Stimulated activated CD4-positive, alpha-beta T cell treated with anti-CD3 and anti-CD28 coated beads, Interleukin-12 subunit alpha, Interleukin-12 subunit beta, amount 100 ng/mL, for 4 hours (primary cell): ENCODE measurements at places on chromosomes 6 and 20.
A peak's percentile ranks its signal among the peaks of the same experiment; 100 is the strongest.

- no peak for DNase-seq
Measured at GRCh38 chr6:167005350-167006159, 6.4 kb downstream of the CEP43 start.

- DNase-seq = no peak
Measured at GRCh38 chr20:18263723-18264122, 24.6 kb upstream of the ZNF133 start.

DNA sequence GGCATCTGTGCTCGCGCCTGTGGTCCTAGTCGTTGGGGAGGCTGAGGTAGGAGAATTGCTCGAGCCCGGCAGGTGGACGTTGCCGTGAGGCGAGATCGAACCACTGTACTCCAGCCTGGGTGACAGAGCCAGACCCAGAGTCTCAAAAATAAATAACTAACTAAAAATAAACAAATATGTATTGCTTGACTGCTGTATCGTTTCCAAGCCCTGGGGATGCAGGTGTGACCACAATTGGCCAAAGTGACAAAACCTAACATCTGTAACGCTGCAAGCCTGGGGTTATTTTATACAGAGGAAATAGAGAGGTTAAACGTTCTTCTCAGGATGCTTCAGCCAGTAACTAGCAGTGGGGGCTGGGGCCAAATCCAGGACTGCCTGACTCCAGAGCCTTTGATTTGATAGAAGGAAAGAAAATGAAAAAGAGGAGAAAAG, 1.9 kb upstream of the SRSF3 start:
- no peak for DNase-seq

DNA sequence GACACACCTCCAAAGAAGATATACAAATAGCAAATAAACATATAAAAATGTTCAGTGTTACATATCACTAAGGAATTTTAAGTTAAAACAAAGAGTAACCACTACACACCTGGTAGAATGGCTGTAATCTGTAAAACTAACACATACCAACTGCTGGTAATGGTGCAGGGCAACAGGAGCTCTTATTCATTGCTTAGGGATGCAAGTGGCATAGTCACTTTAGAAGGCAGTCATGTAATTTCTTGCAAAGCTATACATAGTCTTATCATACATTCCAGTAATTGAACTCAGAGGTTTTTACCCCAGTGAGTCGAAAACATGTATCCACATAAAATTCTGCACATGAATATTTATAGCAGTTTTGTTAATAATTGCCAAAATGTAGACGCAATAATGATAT, 906.8 kb upstream of the CITED2 start:
- no peak for DNase-seq

DNA sequence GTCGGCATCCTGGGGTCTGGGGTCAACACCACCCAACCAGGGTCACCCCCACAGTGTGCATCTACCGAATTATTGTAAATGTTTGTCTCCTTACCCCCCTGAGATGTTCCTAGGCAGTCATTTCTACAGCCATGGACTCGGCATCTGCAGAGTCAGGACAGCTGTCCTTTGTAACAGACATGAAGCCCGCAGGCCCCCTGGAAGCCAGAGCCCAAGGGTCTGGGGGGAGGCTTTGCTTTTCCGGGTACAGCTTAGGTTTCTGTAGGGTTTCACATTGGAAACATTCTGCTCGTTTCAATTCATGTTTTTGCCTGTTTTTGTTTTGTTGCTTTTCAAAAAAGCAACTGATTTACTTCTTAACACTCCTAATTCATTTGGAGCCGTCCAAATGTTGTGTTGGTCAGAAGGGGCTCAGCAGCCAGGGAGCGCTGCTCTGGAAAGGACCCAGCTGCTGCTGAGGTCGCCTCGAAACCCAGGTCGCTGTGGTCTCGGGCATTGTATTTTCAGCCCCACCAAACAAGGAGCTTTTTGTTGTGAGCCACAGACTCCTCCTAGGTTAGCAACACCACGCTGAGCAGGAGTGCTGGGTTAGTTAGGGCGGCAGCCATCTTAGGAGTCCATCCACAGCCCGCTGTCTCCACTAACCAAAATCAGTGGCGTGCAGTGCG, 160.4 kb downstream of the TMEM242 start:
- DNase-seq = no peak

GRCh38 chr6:121759370-121759769, 323.9 kb downstream of the GJA1 start:
- no peak for DNase-seq

DNA sequence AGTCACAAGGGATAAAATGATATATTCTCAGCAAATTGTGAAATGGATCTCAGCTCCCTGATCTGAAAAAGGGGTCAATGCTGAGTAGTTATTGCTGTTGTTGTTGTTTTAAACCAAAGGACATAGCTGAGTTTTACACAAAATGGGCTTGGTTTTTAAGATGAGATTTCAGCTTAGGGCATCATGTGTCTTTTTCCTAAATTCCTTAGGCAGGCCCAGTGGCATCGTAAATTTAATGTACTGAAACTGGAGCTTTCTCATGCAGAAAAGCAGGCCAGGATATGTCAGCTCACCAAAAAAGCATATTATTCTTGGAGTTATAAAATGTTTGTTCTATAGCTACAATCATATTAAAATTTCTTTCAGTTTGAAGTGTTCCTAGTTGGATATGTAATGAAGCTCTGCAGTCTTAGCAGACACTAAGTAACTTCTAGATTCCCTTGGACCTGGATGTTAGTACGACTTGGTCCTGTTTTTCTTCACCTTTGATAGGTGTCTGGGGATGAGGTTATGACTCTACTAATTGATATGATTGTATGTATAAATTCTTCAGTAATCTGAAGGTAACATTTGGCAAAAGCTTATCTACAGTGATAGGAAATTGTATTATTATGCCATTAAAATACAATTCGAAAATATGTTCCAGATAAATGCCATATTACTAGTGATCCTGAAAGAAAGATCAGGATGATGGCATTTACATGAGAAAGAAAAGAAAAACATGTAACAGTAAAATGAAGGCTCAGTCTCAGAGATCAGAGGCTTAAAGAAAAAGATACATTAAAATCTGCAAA, 663.3 kb downstream of the RFPL4B start:
- no peak for DNase-seq

DNA sequence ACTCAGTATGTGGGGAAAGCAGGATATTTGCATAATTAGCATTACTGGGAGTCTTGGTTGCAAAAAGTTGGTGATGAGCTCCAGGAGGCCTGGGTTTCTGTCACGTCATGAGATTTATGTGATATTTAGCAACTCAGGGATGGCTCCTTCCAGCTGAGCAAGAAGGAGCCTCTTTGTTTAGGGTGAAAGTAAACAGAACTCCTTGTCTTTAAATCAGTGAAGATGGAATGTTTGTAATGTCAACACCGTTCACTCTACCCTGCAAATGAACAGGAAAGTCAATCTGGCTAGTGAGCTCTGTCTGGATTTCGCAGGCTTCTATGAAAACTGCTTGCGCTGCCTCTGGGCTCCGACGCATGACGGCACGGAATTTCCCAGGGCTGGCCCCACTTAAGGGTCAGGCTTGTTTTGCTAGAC, 86.9 kb downstream of the PXDC1 start:
- DNase-seq = no peak

- DNase-seq = no peak
Measured at GRCh38 chr20:22569353-22569752, 15.0 kb downstream of the FOXA2 start.

DNA sequence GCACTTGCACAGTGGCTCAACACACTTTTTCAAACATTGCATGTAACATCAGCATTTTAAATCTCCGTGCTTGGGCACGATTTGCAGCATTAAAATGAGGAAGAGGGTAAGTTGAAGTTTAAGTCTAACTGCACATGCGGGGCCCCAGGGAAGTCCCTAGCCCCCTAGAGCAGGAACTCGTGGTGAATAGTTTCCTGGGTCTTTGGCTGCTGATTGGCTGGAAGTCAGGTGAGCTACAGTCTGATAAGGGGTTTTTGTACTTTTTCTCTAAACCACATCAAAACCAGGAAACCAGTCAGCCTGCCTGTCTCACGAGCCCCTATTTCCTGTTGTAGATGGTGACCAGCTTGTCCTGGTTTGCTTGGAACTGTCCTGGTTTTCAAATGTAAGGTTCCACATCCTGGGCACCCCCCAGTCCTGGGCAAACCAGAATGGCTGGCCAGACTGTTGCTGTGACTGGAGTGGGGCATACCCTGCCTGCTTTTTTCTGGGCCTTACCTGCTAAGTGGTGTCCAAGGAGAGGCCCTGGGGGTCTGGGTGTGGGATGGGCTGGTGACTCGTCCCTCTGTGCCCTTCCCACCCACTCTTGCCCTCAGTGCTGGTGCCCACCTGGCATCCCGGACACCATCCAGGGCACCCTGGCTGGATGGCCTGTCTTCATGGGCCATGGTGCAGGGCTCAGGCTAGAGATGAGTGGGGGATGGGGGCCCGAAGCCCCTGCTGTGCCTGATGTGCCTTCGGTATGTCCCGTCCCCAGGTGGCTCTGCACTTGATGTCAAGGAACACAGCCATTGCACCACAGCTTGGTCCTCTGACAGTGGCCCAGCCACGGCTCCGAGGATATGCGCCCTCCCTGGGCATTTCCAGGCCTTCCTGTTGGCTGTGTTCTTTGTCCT, 31.8 kb downstream of the SUN5 start:
- DNase-seq = peak; percentile 65

GRCh38 chr6:84026721-84027164, 6.8 kb upstream of the MRAP2 start:
- DNase-seq = no peak

GRCh38 chr20:15794409-15794808, 778.8 kb downstream of the KIF16B start:
- DNase-seq = no peak

GRCh38 chr6:27662769-27663168, 189.9 kb upstream of the ZNF184 start:
- no peak for DNase-seq

GRCh38 chr6:32190054-32190851, at the start of gene PBX2:
Gene PBX2 (minus strand): TSS chr6:32190202. CDS start chr6:32189915, 287 bp downstream.
- DNase-seq = peak; percentile 86

DNA sequence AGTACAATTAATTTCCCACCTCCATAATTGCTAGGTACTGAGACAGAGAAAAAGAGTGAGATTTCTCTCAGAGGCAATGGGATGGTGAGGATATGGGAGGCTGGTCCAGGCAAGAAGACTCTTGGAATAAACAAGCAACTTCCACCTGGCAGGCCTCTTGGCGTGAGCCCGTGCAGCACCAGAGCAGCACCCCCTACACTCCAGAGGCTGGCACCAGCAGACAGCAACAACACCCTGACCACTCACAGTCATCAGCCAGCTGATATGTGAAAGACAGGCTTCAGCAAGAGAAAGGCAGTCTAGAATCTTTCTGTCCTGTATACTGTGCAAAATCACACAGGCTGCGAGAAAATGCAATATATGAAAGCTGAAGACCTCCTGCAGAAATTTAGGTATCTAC, 59.7 kb downstream of the KIF13A start:
- DNase-seq = no peak

DNA sequence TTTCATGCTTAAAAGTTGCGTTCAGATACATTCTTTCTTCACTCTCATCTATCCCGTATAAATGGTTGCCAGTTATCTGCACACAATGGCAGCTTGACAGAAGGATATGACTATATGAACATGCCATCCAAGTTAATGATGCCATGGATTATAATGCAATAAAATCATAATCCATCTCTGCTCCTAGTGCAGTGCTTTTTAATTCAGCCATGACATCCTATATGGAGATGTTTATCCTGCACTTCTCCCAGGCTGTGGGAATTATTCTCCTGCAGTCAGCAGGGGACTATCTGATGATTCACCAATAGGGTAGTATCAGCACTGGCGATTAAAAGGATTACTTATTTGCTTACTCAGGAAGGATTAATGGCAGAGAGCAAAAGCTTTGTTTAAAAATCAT, 273.8 kb downstream of the SAMD5 start:
- no peak for DNase-seq
